ENCODE measurements at places on chromosomes 7 and 10. TPM values are rescaled to one million over a fixed set of nuclear protein-coding genes. Genes with fewer than 3 reads are reported as not detected.

The LRRD1 gene
- total RNA-seq, result 0.18 TPM

DNA sequence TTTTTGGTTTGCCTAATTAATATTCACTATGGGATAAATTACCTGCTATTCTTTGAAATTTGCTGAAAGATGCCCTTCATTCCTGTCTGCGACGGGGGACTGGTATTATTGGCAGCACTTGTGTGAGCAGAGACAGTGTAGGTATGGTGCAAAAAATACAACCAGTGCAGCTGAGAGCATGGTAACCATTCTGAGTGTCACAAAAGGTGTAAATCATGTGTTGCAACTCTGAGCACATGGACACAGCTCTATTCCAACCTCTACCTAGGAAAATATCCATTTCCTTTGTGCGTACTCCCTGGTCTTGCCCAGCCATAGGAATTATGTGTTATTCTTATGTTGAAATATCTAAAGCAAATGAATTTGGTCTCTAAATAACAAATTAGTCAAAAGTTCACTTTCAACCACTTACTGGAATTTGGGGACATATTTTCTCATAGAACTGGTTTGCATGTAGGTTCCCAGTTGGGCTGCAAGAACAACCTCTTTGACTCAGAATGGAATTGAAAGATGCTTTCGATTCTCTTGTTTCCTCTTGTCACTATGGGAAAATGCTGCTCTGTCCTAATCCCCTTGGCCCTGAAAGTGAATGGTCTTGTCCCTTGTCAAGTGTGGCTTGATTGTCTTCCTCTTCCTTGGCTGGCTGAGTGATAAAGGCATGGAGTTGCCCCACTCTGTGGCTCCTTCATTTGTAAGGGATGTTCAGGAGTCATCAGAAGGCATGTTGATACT is 57.0 kb downstream of the CELF2 start:
- DNase-seq, result no peak

DNA sequence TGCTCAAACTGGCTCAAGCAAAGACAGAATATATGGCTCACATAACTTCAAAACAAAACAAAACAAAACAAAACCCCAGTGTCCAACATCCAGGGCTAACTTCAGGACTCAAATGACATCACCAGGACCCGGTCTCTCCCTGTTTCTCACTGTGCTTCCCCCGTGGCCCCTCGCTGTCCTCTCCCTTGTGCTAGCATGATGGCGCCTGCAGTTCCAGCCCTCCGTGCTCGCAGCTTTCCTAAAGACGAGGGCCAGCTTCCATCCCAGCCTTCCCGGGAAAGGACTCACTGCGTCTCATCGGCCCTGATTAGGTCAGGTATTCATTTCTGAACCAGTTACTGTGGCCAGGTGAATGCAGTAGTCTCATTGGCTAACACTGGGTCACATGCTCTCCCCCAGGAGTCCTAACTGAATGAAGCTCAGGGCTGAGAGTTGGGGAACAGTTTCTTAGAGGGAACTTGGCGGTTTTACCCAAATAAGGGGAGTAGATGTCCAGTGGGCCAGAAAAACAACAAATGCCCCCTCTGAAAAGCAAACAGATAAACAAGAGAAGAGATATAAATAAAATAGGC is 33.0 kb upstream of the CTBP2 start:
- DNase-seq, result no peak

- DNase-seq, result no peak
Observed at GRCh38 chr10:4947039-4947634, 16.1 kb upstream of the AKR1C1 start.

The PANK1 gene
- 28.7 TPM for total RNA-seq

GRCh38 chr7:135352285-135352684 is 118.6 kb downstream of the STRA8 start:
- no peak for DNase-seq

The MUC12 gene
- total RNA-seq, result 2,027 TPM

GRCh38 chr7:38927751-38928150 is 18.8 kb upstream of the VPS41 start:
- DNase-seq, result no peak

GRCh38 chr7:5838761-5839500 is 41.7 kb upstream of the OCM start:
- DNase-seq, result no peak

GRCh38 chr10:78579995-78580394 is 488.8 kb upstream of the ZMIZ1 start:
- DNase-seq, result peak; percentile 55

DNA sequence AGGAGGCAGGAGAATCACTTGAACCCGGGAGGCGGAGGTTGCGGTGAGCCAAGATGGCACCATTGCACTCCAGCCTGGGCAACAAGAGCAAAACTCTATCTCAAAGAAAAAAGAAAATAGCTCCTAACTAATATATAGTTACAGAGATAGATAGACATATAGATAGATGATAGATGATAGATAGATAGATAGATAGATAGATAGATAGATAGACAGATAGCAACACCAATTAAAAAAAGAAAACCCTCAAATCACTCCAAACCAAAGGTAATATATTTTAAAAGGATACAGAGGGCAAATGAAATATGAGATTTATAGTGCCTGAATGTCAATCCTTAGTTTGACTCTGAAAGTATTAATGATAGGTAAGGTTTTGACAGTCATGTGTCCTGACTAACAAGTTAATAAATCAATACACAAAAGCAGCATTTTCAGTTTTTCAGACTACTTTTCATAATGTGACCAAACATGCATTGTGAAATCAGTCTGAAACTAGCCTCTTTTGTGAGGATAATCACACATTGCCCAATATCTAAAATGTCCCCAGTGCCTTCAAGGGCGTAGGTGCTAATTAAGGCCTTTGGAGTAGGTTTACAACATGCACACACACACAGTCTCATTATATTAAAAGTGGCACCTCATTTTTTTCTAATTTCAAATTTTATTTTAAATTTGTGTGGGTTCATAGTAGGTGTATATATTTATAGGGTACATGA is 61.2 kb downstream of the BPGM start:
- no peak for DNase-seq

The PKD2L1 gene
- not detected for total RNA-seq

The ADAM22 gene
- 4.3 TPM for total RNA-seq

- DNase-seq, result no peak
Observed at GRCh38 chr7:9082203-9082602, 648.8 kb downstream of the NXPH1 start.

DNA sequence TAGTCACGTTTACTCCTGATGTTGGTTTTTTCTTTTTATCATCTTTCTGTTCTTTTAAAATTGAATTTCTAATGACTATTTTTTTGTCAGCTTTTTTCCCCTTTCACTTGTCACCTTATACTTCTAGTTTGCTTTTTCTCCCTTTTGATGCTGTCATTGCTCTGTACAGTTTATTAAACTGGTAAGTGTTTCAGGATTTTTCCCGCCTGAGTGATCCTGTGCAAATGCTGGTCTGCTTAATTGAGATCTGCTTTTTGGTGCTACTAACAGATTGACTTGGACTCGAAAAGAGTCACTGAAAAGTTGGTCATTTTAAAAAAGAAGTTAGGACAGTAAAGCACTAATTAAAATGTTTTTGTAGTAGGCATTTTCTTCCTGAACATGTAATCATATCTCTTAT is 95.2 kb downstream of the PHTF2 start:
- DNase-seq, result no peak

The HYAL4 gene
- total RNA-seq, result not detected

The NDUFB8 gene
- total RNA-seq, result 172 TPM

GRCh38 chr10:62244785-62245467 is 23.7 kb downstream of the RTKN2 start:
- peak; percentile 34 for DNase-seq

The ARHGAP22 gene
- 2.9 TPM for total RNA-seq

DNA sequence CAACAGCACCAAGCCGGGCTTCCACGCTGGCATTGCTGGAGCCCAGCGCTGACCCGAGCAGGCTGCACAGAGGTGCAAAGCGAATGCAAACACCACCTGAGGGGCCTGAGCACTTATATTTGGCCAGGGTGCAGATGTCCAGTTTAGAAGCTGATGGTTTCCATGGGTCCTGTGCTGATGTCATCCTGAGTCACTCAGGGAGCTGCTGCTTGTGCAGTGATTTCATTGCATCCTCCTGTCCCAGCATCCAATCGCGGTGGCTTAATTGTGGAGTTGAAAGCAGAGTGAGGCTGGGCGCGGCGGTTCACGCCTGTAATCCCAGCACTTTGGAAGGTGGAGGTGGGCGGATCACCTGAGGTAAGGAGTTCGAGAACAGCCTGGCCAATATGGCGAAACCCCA is 410.2 kb upstream of the KLF6 start:
- no peak for DNase-seq

DNA sequence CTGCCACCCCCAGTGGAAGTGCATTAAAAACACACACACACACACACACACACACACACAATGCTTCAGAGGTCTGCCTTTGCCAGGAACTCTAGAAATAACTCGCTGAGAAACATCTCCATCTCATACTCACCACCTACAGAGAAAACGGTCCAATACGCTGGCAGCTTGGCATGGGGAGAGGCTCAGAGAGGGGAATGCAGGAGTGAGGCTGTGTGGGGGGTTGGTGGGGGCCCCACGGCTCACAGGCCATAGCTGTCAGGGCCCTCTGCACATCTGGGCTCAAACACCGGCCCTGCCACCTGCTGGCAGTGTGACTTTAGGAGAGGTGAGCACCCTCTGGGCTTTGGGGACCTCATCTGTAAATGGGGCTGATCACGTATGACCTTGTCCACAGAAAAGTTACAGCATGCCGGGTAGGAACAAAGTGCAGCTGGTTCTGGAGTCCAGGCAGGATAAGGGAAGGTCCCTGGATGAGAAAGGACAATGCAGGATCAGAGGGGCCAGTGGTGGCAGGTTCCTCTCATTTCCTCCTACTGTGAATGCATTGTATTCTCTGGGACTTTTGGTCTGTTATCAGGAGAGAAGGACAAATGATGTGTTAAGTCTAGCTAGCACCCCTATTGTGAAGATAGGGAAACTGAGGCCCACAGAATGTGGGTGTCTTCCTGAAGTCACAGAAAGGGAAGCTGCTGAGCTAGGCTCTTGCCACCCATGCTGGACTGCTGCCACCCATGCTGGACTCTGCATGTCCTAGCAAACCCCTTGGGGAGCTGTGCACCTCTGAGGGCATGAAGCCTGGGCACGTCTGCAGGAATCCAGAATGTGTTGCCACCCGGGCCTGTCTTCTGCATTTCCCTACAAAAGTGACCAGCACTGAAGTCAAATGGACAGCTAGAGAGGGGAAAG is 404.6 kb downstream of the RPS24 start:
- no peak for DNase-seq

DNA sequence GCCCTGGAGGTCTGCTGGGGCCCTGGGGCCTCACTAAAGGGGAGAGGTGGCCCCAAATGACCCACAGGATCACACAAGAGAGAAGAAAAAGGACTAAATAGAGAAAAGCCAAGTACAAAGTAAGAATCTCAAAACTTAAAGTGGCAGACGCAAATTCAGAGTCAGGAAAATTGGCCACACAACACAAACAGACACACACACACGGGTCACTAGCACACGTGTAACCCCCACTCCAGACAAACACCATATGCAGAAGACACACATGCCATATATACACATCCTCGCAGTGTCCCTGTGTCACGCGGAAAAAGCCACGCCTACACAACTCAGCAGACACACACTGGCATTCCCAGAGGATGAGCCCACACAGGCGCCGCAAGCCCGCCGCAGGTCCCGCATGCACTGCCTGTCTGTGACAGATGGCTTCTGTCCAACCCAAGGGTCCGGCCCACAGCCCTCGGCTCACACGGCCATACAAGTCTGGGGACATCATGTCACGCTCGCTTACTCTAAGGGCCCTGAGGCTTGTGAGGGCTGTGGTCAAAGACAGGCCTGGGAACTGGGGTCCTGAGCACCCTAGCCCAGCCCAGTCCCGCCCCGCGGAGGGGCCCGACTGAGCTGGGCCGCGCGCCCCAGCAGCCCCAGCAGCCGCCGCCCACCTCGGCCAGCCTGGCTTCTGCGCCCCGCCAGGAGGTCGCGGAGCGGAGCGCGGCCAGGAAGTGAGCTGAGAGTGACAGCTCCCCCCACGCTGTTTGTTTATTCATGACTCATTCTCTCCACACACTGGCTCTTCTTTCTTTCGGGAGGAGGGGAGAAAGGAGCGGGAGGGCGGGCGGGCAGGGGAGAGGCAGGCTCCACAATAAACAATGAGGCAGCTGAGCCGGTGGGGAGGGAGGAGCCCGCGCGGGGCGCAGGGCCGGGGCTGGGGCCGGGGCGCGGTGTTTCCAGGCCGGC is 95.5 kb upstream of the ZMIZ1 start:
- DNase-seq, result peak; percentile 65

The EPO gene
- total RNA-seq, result not detected

DNA sequence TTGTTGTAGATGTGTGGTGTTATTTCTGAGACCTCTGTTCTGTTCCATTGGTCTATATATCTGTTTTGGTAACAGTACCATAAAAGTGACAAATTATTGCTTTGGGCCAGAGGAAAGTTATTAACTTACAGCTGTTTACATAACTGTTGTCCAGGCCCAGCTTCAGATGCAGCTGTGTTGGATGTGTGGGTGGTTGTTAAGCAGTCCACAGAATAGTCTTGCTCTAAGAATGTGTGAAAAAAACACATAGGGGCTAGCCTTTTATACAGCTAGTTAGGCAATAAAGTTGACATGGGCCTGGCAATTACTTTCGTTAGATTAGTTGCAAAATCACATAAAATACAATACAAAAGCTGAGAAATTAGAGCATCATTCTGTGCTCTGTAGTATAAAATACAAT is 31.9 kb downstream of the DLD start:
- no peak for DNase-seq

The SFRP5 gene
- 0.82 TPM for total RNA-seq

GRCh38 chr7:6725003-6725402 is 18.3 kb upstream of the ZNF12 start:
- no peak for DNase-seq

The ELOVL3 gene
- total RNA-seq, result not detected

The TSPAN33 gene
- total RNA-seq, result 4.8 TPM

GRCh38 chr7:21939858-21940372 is 5.8 kb downstream of the CDCA7L start:
- DNase-seq, result no peak

- no peak for DNase-seq
Observed at GRCh38 chr7:28068811-28069216, 111.8 kb downstream of the JAZF1 start.

The JAKMIP3 gene
- 0.06 TPM for total RNA-seq

- DNase-seq, result no peak
Observed at GRCh38 chr10:96840841-96841518, 8.9 kb downstream of the LCOR start.

- DNase-seq, result no peak
Observed at GRCh38 chr7:158415316-158415715, 172.3 kb downstream of the PTPRN2 start.

The PTPN20 gene
- 1.8 TPM for total RNA-seq

The ECHDC3 gene
- total RNA-seq, result 10.2 TPM

DNA sequence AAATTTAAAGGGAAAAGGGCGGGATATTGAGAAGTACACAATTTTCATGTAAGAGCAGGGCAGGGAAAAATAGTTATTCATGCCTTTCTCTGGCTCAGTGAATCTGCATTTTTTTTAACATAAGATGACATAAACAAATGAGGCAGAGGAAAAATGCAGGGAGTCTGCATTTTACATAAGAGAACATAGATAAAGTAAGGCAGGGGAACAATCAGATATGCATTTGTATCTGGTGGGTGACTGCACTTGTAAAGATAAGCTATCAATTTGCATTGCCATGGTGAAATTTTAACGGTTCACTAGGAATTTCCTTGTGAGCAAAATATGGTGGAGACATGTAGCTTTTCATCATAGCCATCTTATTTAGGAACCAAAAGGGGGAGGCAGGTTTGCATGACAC is 33.5 kb downstream of the ALOX5 start:
- DNase-seq, result no peak

The PLEKHS1 gene
- 12.2 TPM for total RNA-seq

- no peak for DNase-seq
Observed at GRCh38 chr7:44057849-44058758, 7.3 kb downstream of the PGAM2 start.

The SVIL gene
- total RNA-seq, result 154 TPM

The SEMA3C gene
- 64.6 TPM for total RNA-seq

All from left colon (tissue), 2 donors.